ENCODE measurements at places on chromosomes 7 and 10. TPM values are rescaled to one million over a fixed set of nuclear protein-coding genes. Genes with fewer than 3 reads are reported as not detected.

The TMUB1 gene
- 65.4 TPM for total RNA-seq

The CALML3 gene
- not detected for total RNA-seq

The SEMA3E gene
- not detected for total RNA-seq

The TYW1B gene
- 3.9 TPM for total RNA-seq

The PNLIPRP1 gene
- not detected for total RNA-seq

The UTF1 gene
- not detected for total RNA-seq

The EIF5AL1 gene
- 0.27 TPM for total RNA-seq

The ZNF117 gene
- 6.5 TPM for total RNA-seq

The EIF4H gene
- total RNA-seq = 279 TPM

The EN2 gene
- total RNA-seq = not detected

The STAMBPL1 gene
- total RNA-seq = 44.3 TPM

The ARID5B gene
- total RNA-seq = 55.7 TPM

The TMEM273 gene
- 11.2 TPM for total RNA-seq

The SPDYE9 gene
- not detected for total RNA-seq

The C7orf57 gene
- not detected for total RNA-seq

The RUFY2 gene
- 16.1 TPM for total RNA-seq

The TMEM229A gene
- total RNA-seq = not detected

The LEP gene
- not detected for total RNA-seq

The C7orf33 gene
- total RNA-seq = not detected

The ANKRD2 gene
- total RNA-seq = not detected

The BBIP1 gene
- 19.2 TPM for total RNA-seq

The MMP21 gene
- total RNA-seq = 0.24 TPM

The ADAM12 gene
- total RNA-seq = 0.17 TPM

The NPFFR1 gene
- not detected for total RNA-seq
